ENCODE measurements at places on chromosomes 13 and 19. TPM values are rescaled to one million over a fixed set of nuclear protein-coding genes. Genes with fewer than 3 reads are reported as not detected.
A peak's percentile ranks its signal among the peaks of the same experiment; 100 is the strongest.

The CD70 gene
- not detected for total RNA-seq

The NCR1 gene
- not detected for total RNA-seq

The CGB2 gene
- not detected for total RNA-seq

The RXFP2 gene
- not detected for total RNA-seq

The LSR gene
- total RNA-seq = 0.86 TPM

GRCh38 chr13:81872581-81872980 lies 1531.7 kb upstream of the SPRY2 start:
- no peak for DNase-seq

- DNase-seq = peak; percentile 12
Measured at GRCh38 chr13:94711561-94712286, 621 bp downstream of the SOX21 start.

DNA sequence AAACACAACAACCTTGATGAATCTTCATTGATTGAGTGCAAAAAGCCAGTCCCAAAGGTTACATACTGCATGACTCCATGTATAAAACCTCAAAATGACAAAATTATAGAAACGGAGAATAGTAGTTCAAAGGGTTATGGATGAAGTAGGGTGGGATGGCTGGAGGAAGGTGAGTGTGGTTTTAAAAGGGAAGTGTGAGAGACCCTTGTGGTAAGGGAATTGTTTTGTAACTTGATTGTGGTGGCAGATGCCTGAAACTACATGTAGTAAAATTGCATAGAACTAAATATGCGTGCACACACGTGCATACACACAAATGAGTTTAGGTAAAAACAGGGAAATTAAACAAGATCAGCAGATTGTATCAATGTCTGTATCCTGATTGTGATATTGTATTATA lies 340.7 kb downstream of the MTUS2 start:
- no peak for DNase-seq

DNA sequence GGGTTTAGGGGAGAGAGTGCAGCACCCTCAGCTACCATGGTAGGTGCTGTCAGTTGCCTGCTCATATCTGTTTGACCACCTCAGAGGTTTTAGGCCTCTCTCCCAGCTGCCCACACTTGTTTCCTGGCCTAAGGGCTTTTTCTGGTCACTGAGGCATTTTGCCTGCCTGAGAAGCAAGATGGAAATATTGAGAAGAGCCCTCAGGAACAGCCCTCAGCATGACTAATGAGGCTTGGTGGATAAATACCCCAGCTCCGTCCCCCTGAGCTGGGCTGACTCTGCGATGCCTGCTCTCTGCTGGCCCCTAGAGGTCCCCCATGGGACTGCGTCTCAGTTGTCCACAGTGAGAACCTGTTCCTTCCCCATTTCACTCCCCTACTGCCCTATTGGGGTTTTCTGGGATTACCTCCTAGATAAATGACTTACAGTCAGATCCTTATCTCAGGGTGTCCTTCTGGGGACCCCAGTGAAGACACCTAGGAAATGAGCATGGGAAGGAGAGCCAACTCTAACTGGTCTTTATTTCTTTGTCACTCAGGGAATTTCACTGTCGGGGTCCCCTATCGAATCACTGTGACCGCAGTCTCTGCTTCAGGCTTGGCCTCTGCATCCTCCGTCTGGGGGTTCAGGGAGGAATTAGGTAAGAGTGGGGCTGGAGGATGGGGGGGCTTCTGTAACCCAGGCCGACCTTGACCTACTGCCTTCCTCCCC lies 13.3 kb downstream of the PALM3 start:
- no peak for DNase-seq

DNA sequence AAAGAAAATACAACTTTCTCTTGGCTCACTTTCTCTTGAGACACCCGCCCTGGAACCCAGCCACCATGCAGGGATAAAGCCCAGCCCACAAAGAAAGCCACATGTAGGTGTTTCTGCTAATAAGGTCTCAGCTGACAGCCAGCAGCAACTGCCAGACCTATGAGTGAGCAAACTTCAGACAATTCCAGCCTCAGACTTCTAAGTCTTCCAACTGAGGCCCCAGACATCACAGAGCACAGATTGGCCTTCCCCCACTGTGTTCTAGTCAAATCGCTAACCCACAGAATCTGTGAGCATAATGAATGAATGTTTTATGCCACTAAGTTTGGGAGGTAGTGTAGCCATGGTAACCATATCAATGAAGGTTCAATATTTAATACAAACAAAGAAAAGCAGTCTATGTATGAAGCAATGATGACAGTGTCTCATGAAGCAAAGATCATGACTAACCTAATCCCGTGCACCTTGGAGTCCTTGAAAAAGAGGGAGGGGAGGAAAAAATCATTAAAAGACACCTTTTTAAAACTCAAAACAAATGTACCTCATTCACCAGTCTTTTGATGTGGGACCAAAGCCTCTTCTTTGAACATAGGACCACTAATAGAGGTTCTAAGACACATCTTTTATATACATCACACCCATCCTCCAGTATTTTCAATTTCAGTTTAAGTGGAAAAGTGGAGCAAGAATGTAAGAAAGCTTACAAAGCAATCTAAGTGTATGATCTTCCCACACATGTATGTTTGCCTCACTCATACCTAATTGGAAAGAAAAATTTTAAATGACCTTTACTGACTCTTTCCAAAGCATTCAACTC lies 6.2 kb downstream of the MRPS31 start:
- DNase-seq = no peak

GRCh38 chr13:35475212-35475959 lies 1.1 kb downstream of the MAB21L1 start:
- no peak for DNase-seq

DNA sequence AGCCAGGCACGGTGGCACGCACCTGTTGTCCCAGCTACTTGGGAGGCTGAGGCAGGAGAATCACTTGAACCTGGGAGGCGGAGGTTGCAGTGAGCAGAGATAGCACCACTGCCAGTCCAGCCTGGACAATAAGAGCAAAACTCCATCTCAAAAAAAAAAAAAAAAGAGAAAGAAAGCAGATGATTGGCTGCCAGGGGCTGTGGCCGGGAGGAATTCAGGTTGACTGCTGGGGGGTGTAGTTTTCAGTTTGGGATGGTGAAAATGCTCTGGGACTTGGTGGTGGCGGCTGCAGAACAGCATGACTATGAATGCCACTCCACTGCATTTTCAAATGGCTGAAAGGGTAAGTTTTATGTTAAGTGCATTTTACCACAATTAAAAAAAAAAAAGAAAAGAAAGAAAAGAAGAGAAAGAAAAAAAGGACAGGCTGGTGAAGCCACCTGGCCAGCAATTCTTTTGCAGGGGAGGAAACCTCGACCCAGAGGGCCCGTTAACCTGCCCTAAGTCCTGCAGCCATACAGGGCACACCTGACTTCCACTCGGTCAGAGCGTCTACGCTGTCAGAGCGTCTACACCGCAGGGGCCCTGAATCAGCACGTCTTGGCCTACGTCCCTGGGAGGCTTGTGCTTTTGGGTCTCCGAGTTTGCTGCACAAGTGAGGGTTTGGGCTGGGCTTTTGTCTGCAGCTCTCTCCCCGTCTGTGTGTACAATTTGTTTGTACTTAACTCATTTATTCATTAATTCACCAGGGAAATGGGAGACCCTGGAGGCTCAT lies 3.6 kb downstream of the ISOC2 start:
- no peak for DNase-seq

DNA sequence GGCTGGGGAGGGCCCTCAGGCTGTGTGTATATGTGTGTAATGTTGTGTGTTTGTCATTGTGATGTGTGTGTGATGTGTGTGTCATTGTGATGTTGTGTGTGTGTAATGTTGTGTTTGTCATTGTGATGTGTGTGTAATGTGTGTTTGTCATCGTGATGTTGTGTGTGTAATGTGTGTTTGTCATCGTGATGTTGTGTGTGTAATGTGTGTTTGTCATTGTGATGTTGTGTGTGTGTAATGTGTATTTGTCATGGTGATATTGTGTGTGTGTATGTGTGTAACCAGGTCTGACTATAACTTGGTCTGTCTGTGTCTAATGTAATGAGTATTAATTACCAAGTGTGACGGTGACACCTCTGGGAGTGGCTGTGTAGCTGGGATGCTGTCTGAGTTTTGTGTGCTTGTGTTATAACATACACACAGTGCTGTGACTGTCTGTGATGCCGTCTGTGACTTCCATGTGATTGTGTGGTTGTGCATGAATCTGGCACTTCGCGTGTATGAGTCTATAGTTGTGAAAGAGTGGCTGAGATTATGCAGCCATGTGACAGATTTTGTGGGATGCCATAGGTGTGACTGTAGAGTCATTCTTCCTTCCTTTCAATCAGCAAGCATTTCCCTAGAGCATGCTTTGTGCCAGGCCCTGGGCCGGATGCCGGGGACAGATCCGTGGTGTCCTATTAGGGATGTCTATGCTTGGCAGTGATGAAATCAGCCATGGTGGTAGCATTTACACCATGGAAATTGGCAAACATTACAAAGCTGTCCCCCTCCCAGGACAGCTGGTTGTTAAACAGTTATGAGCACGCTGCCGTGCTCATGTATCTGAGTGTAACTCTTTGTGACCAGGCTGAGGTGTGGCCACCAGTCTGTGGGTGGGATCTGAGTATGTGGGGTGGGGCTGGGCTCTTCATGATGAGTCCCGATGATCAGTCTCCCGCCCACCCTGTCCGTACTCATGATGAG lies 6.4 kb downstream of the TNFSF14 start:
- DNase-seq = no peak

DNA sequence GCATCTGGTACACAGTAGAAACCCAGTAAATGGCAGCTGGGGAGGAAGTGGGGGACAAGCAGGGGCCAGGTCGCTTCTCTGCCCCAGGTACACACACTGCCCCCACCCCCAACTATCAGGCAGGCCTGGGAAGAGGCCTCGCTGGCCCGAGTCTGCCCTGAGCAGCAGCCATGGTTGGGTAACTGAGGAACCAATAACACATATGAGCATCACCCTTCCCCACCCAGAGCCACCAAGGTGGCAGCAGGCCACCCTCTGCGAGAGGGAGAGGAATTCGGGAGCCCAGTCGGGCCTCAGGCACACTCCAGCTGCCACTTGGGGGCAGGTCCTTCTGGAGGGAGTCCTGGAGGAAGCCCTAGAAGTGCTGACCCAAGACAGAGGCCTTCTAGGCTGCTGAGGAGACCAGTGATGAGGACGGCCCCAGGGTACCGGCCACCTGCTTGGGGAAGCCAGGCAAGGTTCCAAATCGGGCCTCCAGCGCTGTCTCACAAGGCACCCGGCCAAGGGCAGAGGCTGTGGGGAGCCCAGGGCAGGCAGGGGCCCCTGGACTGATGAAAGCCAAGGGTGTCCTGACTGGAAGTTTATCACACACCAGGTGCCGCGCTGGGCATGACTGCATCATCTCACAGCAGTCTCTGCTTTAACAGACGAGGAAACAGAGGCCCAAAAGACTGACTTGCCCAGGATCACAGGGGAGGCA lies 14.0 kb upstream of the KPTN start:
- no peak for DNase-seq

GRCh38 chr13:24680258-24680920 lies at the start of gene ATP12A:
ATP12A (plus strand) TSS chr13:24680408; CDS start chr13:24680744, 336 bp downstream.
- no peak for DNase-seq
